ENCODE measurements at places on chromosomes 4 and X.

DNA sequence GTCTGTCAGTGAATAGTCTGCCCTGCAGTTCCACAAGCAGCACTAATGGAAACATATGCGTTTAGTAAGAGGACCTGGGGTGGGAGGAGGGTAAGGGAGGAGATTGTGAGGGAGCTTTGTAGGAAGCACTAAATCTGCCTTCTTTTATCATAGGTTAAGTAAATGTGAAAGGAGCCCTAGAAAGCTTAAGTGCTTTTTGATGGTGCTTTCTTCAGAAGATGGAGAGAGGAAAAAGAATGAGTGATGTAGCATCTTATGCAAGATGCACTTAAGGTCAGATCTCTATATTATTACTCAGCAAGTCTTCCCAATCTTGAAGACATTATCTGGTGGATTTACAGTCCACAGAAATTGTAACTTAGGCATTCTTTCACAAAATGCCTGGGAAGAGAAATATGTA is 322.7 kb downstream of the PDHA2 start:
- no peak for DNase-seq

DNA sequence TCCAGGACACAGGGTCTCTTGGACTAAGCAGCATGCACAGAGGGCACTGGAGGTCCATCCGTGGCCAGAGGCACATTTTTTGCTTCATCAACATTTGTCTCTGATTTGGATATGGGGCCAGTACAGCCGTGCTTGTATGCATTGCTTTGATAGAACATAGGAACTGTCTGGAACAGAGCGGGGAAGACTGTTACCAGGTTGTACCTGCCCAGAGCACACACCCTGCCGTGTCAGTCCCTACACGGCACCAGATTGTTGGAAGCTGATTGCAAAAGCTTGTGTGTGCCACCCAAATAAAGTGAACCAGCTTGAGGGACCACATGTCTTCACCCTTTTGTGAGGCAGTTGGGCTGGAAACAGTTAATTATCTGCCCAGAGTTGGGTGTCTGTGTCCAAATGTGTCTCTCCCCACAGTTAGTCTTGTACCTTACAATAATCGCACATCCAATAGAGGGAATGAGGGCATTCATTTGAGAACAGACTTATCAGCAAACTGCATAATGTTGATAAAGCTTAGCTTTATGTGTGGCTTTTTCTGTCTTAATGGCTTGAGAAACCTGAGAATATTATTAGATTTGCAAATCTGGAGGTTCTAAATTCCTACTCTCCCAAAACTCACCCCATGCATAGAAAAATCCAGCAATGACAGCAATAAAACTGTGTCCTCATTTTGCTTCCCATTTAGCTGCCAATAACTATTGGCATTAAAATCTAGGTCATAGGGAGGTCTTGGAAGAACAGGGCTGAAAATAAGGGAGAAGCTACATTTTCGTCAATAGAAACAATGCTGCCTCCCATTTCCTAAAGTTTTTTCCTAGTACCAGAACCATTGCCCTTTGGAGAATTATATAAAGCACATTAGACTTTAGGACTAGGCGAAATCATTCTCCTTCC is 21.2 kb downstream of the KLF3 start:
- no peak for DNase-seq

DNA sequence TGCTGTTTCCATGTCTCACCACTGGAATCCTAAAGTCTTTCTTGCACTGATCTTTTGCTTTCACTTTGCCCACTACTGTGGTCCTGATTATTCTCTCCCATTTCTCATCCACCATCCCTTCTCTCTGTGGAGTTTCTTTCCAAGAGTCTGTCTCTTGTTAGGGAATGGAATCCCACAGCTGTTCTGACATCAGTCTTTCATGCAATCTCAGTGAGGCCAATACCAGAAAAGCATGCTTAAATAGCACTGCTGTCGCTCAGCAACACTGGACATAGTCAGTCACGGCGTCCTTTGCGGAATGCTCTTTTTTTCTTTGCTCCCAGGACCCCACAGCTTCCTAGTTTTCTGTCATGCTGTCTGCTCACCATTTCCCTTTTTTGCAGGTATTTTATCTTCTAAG is 20.1 kb downstream of the SLITRK4 start:
- no peak for DNase-seq

- no peak for DNase-seq
Measured at GRCh38 chrX:17679820-17680219, 57.5 kb upstream of the SCML1 start.

- DNase-seq: no peak
Measured at GRCh38 chrX:26670521-26670920, 454.6 kb downstream of the MAGEB5 start.

DNA sequence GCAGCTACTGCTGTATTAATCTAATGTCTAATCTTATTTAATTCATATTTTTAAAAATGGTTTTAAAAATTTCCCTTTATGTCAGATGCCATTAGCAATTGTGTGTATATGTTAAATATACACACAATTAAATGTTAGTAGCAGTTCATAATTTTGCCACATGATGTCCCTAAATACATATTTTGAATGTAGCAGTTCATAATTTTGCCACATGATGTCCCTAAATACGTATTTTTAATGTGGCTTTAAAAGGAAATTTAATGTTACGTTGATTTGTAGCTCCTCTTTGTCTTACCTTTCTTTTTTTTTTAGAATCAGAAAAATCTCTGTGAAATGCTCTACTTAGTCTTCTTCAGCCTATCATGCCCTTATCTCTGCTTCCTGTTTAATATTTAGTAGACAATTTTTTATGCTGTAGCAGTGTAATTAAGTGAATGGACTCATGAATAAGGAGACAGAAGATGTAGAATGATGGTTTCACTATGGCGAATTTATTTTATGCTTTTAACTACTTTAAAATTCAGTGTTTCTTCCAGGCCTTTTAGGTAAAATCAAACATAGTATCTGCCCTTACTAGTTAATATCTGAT is 26.1 kb downstream of the RBM46 start:
- DNase-seq: peak; percentile 7

DNA sequence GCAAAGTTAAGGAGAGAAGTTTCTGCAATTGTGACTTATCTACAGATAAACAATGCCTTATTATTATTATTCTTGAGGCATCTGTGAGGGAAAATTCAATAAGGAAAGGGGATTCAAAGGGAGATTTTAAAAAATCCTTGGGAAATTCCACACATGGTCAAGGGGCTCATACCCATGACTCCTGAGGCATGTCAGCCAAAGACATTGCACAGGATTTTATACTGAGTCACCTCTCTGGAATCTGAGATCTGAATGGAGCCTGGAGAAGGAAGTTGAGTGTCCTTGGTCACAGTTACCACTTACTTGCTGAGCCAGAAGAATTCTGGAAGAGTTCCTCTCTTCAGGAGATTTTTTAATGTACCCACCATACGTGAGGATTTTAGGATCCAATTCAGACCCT is 14.4 kb upstream of the CXCL8 start:
- DNase-seq: no peak

DNA sequence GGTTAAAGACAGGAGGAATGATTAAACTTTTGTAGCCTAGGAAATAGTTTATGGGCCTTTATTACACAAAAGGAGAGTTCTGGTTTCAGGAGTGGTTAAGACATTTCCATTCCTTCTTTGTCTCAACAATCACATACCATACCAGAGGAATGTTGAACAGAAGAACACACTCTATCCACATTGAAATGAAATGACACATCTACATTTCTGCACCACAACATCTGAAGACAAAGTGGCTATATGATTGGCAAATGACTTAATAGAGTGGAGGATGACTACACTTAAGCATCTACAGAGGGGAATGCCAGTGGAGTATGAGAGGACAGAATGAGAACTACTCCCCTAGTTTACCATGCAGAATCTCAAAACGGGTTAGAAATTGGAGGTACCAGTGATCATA is 8.0 kb downstream of the CYP2U1 start:
- no peak for DNase-seq

DNA sequence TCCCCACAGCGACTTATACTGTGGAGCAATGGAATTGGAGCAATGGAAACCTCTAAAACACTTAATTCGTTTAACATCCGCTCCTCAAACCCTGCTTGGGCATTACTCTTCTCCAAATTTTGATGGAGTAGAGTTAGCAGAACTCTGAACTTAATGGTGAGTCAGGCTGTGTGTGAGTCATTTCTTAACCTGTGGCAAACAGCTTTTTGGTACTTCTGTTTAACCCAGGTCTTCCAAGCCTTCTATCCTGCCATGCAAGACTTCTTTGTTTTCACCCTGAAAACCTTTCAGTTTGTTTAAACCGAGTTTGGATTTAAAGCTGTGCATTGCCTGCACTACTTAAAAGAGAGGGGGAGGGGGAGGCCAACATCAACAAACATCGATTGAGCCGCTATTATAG is 3.6 kb upstream of the AMOT start:
- no peak for DNase-seq

DNA sequence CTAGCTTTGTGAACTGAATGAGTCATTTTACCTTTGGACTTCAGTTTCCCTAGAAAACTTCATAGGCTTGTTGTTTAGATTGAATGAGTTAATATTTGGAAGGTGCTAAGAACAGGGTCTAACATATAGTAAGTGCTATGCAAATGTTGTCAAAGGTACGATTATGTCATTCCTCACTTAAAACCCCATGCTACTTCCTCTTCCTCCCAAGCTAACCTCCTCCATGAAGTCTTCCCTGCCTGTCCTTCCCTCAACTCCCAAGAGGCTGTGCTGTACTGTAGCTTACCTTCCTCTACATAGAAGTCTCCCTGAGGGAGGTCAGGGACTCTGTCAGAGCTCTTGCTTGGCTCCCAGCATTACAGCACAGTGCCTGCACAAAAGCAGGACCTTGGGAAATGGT is 103.4 kb upstream of the PJA1 start:
- no peak for DNase-seq

- DNase-seq: no peak
Measured at GRCh38 chr4:165343353-165344191, 16.1 kb downstream of the MSMO1 start.

DNA sequence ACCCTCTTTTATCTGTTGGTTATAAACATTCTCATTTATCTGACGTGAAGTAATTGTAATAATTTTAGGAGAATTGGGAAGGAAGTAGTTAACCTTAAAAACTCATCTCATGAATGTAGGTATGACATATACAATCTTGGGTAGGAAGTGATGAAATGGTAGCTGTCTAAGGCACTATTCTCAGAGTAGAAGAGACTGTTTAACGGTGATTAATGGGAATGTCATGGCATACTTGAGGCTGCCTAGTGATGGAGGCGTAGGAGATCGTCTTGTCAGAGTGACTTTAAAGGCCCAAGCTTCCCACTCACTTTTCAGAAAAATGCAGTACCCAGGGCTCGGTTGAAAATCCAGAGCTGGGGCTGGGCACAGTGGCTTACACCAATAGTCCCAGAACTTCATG is 19.4 kb upstream of the AGA start:
- DNase-seq: no peak

- DNase-seq: no peak
Measured at GRCh38 chr4:52250154-52250553, 199.1 kb downstream of the SPATA18 start.

GRCh38 chrX:155745792-155746191 is 133.0 kb upstream of the TMLHE start:
- no peak for DNase-seq

DNA sequence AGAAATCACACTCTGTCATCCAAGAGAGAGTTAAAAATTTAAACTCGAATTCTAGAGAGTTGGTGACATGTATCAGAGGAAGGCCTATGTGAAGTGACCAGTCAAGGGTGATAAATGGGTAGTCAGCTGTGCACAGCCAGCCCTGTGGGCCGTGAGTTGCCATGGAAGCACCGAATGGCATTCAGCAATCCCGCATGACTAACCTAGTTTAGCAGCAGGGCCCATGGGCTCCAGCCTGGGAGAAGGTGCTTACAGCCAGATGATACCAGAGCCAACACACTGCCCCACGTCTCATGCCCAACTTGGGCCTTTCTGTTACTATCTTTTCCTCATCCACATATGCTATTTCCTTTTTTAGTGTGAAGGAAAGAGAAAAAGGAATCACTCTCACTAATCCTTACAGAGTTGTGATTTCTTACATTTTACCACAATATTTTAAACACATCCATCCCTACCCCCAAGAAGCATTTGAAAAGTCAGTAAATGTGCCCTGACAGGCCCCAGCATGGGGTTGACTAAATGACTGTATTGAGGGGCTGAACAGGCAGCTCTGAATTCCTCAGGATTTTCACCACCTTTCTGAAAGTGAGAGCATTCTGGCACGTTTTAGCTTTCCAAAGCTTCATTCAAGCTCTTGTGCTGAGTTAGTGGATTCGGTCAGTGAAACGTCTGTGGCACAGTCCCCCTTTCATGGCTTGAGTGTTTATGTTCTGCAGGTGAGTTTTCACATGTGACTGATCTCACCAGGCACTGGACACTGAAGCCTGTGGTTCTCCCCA is 104.2 kb downstream of the AFF1 start:
- peak; percentile 61 for DNase-seq

GRCh38 chr4:47668810-47669408 is 169.0 kb downstream of the CORIN start:
- peak; percentile 39 for DNase-seq

DNA sequence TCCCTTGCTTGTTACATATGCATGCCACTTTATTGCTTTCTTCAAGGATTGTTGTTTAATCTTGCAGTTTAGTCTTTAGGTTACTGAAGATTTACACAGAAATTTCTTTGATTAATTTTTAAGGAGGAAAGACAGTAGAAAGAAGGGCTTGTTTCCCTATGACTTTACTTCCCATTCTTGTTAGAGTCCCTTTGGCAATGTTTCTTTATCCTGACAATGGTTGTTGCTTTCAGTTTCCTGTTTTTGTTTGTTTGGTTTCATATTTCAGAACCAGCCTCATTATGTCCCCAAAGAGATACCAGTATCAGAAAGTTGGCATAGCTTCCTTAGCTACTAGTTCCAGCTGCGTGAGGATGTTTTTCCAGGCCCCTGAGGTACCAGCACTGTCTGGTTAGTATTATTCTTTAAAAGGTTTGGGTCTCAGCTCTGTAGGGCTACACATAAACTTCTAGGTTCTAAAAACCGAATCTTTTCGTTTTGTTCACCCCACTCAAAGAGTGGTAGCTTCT is 61.3 kb upstream of the UNC5C start:
- no peak for DNase-seq

DNA sequence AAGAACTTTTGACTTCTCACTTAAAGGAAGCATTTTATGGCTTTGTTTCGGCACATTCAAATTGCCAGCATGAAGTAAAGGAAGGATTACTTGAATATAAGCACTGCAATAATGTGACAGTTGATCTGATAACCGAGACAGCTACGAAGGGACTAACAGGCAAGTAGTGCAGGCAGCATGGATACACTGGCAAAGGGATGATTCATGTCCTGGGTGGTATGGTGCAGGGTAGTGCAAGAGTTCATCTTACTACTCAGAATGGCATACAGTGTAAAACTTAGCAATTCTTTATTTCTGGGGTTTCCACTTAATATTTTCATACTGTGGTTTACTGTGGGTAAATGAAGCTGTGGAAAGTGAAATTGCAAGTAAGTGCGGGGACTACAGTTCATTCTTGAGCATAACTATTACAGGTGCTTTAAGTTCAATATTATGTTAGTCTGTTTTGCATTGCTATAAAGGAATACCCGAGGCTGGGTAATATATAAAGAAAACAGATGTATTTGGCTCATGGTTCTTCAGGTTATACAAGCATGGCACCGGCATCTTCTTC is 611.8 kb downstream of the SPOCK3 start:
- DNase-seq: no peak

All from putamen (tissue), 1 donor.